Karpas-422 (cell line): ENCODE measurements at places on chromosomes 12 and 14.
A peak's percentile ranks its signal among the peaks of the same experiment; 100 is the strongest.

DNA sequence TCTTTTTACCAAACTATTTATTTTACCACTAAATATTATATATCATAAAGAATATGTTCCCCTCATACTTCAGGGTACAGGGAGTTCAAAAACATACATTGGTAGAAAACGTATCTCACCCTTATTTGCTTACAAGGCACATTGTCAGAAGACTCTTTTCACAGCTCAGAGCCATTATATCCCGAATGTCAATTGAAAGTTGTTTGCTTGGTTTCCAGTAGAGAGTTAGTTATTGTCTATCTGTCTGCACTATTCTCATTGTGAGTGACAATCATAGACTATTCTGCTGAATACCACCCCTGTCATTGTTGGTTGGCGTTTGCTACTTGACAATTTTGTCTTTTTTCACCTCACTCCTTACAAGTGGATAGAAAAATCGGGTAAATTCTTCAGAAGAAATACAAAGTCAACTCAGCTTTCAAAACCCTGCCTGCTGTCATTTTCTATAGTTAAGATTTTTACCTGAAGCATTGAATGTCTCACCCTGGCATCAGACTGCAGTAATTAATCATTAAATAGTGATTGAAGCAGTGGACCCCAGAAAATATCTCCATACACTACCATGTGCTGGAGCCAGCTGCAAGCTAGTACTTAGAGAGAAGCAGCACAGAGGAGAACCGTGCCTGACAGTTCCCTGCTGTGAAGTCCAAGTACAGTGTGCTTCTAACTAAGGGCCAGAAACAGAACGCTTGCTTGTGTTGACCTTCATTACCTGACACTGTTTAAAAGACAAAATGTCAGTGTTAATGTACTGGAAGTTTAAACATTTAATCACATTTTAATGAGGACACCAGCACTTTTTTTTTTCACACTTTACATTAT, 510.6 kb downstream of the RERGL start:
- DNase-seq, result no peak
- no peaks in the 10 kb centered on the region for H3K27me3 ChIP-seq
- no peaks in the 10 kb centered on the region for H3K4me1 ChIP-seq

- H3K27ac ChIP-seq, result no peak overlapping the region
- no peak overlapping the region for H3K4me3 ChIP-seq
- H3K27me3 ChIP-seq, result no peaks in the 10 kb centered on the region
- H3K4me1 ChIP-seq, result peaks cover 7% of the 10 kb centered on the region
These were observed 112.2 kb upstream of the FKBP4 start for GRCh38 chr12:2682296-2683251.

GRCh38 chr14:60217713-60218112, 31.3 kb upstream of the PPM1A start:
- H3K27ac ChIP-seq, result no peak overlapping the region
- no peak overlapping the region for H3K4me3 ChIP-seq
- H3K27me3 ChIP-seq, result no peaks in the 10 kb centered on the region
- peaks cover 8% of the 10 kb centered on the region for H3K4me1 ChIP-seq
- H3K36me3 ChIP-seq, result no peaks in the 10 kb centered on the region

- DNase-seq, result no peak
- H3K4me1 ChIP-seq, result peaks cover 69% of the 10 kb centered on the region
- no peak overlapping the region for H3K27ac ChIP-seq
- no peak overlapping the region for H3K4me3 ChIP-seq
- peaks cover 10% of the 10 kb centered on the region for H3K36me3 ChIP-seq
These were observed 42.5 kb downstream of the CCDC88C start for GRCh38 chr14:91374879-91375702.

DNA sequence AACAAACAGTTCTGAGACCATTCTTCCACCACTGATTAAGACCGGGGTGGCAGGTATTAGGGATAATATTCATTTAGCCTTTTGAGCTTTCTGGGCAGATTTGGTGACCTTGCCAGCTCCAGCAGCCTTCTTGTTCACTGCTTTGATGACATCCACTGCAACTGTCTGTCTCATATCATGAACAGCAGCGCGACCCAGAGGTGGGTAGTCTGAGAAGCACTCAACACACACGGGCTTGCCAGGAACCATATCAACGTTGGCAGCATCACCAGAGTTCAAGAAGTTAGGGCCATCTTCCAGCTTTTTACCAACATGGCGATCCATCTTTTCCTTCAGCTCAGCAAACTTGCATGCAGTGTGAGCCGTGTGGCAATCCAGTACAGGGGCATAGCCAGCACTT, 16.9 kb downstream of the AEBP2 start:
- H3K4me3 ChIP-seq, result no peak overlapping the region
- H3K4me1 ChIP-seq, result peaks cover 36% of the 10 kb centered on the region
- no peaks in the 10 kb centered on the region for H3K36me3 ChIP-seq
- no peak for DNase-seq
- no peaks in the 10 kb centered on the region for H3K27me3 ChIP-seq

- DNase-seq, result no peak
- no peak overlapping the region for H3K27ac ChIP-seq
- H3K4me1 ChIP-seq, result no peaks in the 10 kb centered on the region
- no peak overlapping the region for H3K4me3 ChIP-seq
These were observed 10.8 kb upstream of the OR11G2 start for GRCh38 chr14:20179880-20180279.

DNA sequence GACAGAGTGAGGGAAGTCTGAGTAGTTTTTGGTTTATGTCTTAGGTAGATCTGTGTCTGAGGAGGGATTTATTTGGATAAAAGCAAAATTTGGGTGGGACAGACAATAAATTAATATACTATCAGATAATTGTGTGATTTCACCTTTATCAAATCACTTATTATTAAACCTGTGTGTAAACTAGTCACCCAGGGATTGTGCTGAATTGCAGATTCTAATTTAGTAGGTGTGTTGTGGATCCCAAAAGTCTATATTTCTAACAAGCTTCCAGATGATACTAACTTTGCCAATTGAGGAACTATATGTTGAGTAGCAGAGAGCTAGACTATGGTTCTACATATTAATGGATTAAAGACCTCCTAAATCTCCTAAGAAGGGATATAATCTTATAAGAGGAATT, 978.5 kb upstream of the FBXO33 start:
- H3K27ac ChIP-seq, result no peak overlapping the region
- no peaks in the 10 kb centered on the region for H3K4me1 ChIP-seq
- H3K27me3 ChIP-seq, result no peaks in the 10 kb centered on the region
- no peak overlapping the region for H3K4me3 ChIP-seq
- no peak for DNase-seq
- no peaks in the 10 kb centered on the region for H3K36me3 ChIP-seq

- no peak overlapping the region for H3K4me3 ChIP-seq
- no peaks in the 10 kb centered on the region for H3K4me1 ChIP-seq
- H3K36me3 ChIP-seq, result no peaks in the 10 kb centered on the region
- H3K27ac ChIP-seq, result no peak overlapping the region
- no peak for DNase-seq
These were observed 831.0 kb downstream of the C12orf50 start for GRCh38 chr12:87198181-87198580.

DNA sequence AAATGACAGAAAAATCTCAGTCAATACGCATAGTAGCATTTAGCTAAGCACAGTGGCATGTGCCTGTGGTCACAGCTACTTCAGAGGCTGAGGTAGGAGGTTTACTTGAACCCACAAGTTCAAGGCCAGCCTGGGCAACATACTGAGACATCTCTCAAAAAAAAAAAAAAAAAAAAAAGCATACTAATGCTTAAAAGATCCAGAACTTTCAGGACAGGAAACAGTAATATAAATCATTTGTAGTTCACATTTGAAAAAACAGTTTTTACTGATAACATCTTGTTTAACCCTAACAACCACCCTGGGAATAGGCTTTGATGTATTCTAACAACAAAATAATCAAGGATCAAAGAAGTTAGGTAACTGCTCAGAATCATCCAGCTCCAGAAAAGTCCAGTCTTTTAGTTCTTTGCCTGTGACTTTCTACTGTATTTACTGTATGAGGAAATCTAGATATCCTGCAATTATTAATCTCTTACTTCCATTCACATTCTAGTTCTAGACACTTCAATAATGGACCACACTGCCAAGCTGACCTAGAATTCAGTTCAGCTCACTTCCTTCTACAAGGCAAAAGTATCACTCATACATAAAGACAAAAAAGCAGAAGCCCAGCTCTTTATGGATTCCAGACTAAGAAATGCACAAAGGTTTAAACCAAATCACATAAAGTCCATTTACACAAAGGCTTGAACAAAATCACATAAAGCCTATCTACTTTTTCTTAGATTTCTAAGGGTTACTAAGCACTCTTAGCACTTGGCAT, 28.5 kb downstream of the PAWR start:
- 0 out of 2 replicates have a peak overlapping the region, but pooled peaks have one; percentile 6 for H3K27ac ChIP-seq
- H3K4me3 ChIP-seq, result no peak overlapping the region
- H3K4me1 ChIP-seq, result peaks cover 26% of the 10 kb centered on the region
- no peak for DNase-seq
- no peaks in the 10 kb centered on the region for H3K27me3 ChIP-seq

DNA sequence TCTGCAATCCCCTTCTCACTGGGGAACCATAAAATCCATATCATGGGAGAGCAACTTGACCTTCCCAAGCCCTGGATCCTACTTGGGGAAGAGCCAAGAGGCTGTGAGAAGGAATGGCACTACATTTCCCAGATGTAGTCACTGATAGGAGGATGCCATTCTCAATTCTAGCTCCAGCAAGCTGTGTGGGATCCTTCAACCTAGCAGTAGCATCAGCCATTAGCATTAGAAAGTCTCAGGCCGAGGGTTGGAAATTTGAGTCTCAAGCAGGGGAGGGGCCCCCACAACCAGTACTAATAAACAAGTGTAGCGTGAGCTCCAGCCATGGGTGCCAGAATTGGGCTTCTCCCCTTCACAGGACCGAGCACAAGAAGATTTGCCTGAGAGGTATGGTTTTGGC, 84.3 kb upstream of the NELL2 start:
- H3K27ac ChIP-seq, result no peak overlapping the region
- no peaks in the 10 kb centered on the region for H3K4me1 ChIP-seq
- no peak for DNase-seq
- no peaks in the 10 kb centered on the region for H3K27me3 ChIP-seq

- H3K36me3 ChIP-seq, result peaks cover 64% of the 10 kb centered on the region
- no peak for DNase-seq
- H3K27me3 ChIP-seq, result no peaks in the 10 kb centered on the region
- no peak overlapping the region for H3K4me3 ChIP-seq
- H3K27ac ChIP-seq, result no peak overlapping the region
These were observed 6.3 kb downstream of the MIS18BP1 start for GRCh38 chr14:45246691-45247090.

- H3K27ac ChIP-seq, result no peak overlapping the region
- H3K4me1 ChIP-seq, result no peaks in the 10 kb centered on the region
- no peaks in the 10 kb centered on the region for H3K36me3 ChIP-seq
- no peak for DNase-seq
- no peaks in the 10 kb centered on the region for H3K27me3 ChIP-seq
These were observed 16.1 kb downstream of the NTN4 start for GRCh38 chr12:95774311-95775045.

DNA sequence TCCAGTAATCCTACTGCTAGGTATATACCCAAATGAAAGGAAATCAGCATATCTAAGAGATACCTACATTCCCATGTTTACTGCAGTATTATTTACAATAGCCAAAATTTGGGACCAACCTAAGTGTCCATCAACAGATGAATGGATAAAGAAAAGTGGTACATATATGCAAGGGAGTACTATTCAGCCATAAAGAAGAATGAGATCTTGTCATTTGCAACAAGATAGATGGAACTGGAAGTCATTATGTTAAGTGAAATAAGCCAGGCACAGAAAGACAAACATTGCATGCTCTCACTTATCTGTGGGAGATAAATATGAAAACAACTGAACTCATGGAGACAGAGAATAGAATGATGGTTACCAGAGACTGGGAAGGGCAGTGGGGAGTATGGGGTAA, 109.5 kb downstream of the INSM2 start:
- no peak overlapping the region for H3K4me3 ChIP-seq
- peaks cover 9% of the 10 kb centered on the region for H3K4me1 ChIP-seq
- H3K36me3 ChIP-seq, result peaks cover 45% of the 10 kb centered on the region
- H3K27ac ChIP-seq, result no peak overlapping the region

DNA sequence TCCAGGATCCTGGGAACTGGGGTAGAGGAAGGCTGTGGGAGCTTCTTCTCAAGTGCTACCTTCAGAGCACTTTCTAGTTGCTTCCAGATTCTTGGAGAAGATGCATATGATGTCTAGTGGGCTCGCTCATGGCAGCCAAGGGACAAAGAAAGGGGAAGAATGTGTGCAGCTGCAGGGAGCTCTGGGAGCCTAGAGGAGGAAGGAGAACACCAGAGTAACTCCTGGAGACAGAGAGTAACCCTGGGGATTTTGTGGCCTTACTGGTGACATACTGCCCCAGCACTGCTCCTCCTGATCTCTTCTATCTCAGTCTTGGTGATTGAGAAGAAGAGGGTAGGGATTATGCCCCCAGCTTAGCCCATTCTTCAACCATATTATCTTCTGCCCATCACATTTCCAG, 10.3 kb upstream of the SP7 start:
- H3K36me3 ChIP-seq, result no peaks in the 10 kb centered on the region
- no peak overlapping the region for H3K27ac ChIP-seq
- H3K4me3 ChIP-seq, result no peak overlapping the region
- no peak for DNase-seq
- H3K27me3 ChIP-seq, result no peaks in the 10 kb centered on the region
- H3K4me1 ChIP-seq, result peaks cover 12% of the 10 kb centered on the region

GRCh38 chr12:57483466-57483865, 3.8 kb upstream of the ARHGAP9 start:
- H3K36me3 ChIP-seq, result no peaks in the 10 kb centered on the region
- DNase-seq, result no peak
- no peak overlapping the region for H3K27ac ChIP-seq
- no peaks in the 10 kb centered on the region for H3K27me3 ChIP-seq

DNA sequence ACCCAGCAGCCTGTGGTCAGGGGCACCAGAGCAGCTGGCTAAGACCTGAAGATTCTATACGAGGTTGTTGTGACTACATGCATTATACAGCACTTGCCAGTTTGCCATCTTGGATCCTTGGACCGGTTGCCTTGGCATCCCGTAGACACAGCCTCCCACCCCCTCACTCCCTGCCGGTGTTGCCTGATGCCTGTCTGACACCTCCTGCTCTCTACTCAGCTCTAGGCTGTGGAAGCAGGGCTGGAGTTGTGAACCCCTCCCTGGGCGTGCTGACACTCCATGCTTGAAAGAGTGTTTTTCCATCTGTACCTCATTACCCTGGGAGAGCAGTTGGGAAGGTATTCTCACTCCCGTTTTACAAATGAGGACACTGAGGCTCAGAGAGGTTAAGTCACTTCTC, 2.5 kb downstream of the CHGA start:
- no peaks in the 10 kb centered on the region for H3K27me3 ChIP-seq
- no peaks in the 10 kb centered on the region for H3K4me1 ChIP-seq
- DNase-seq, result no peak
- H3K36me3 ChIP-seq, result no peaks in the 10 kb centered on the region
- H3K4me3 ChIP-seq, result no peak overlapping the region
- no peak overlapping the region for H3K27ac ChIP-seq

DNA sequence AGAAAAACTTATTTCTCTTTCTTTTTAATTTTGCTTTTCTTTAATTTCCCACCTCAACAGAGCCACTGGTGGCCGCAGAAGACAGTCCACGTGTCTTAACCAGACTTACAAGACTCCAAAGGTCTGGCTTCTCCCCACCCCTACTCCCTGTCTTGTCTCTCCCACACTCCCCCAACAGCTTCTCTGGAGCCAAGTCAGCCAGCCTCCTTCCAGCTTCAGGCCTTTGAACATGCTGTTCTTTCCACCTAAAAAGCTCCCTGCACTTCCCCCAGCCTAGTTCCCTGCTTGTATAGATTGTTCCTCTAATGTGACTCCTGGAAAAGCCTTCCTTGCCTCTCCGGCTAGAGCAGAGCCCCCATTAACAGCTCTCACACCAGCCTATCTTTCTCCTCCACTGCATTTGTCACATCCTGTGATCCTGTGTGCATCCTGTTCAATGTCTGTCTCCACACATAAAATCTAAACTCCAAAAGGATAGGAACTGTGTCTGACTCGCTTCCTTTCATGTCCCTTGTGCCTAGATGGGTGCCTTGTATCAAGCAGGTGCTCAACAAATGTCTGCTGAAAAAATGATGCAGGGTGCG, 7.8 kb upstream of the DYNLL1 start:
- no peaks in the 10 kb centered on the region for H3K27me3 ChIP-seq
- H3K4me1 ChIP-seq, result peaks cover 8% of the 10 kb centered on the region
- no peak for DNase-seq
- H3K36me3 ChIP-seq, result no peaks in the 10 kb centered on the region
